ENCODE measurements at places on chromosomes 5 and 9.

DNA sequence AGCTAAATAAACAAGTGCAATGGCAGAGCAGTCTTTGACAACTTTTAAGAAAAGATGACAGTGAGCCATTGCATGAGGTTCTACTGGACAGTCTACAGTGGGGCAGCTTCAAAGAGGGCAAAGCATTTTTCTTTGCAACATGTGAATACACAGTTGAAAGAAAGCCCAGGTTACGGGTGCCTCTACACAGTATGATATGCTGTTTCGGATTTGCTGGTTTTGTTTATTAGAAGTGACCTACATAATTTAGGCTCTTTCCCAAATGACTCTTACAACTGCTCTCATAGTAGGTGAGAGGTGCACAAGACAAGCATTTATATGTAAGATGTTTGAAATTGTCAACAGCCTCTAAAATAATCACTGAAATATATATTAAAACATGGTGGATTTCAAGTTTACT, 62.4 kb downstream of the MEF2C start:
- no peak for DNase-seq

DNA sequence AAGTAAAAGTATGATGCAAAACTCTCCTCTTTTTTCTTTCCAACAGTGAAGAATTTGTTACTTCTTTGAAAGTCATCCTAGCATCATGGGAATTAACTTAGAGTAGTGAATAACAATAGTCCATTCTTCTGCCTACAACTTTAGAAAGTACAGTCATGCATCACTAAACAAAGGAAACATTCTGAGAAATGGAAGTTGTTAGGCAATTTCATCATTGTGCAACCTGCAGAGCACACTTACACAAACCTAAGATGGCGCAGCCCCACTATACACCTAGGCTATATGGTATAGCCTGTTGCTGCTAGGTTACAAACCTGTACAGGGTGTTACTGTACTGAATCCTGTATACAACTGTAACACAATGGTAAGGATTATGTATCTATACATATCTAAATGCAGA, 1209.3 kb upstream of the C9orf72 start:
- DNase-seq = no peak

- DNase-seq = no peak
Observed at GRCh38 chr5:115510145-115510645, 34.4 kb downstream of the FEM1C start.

DNA sequence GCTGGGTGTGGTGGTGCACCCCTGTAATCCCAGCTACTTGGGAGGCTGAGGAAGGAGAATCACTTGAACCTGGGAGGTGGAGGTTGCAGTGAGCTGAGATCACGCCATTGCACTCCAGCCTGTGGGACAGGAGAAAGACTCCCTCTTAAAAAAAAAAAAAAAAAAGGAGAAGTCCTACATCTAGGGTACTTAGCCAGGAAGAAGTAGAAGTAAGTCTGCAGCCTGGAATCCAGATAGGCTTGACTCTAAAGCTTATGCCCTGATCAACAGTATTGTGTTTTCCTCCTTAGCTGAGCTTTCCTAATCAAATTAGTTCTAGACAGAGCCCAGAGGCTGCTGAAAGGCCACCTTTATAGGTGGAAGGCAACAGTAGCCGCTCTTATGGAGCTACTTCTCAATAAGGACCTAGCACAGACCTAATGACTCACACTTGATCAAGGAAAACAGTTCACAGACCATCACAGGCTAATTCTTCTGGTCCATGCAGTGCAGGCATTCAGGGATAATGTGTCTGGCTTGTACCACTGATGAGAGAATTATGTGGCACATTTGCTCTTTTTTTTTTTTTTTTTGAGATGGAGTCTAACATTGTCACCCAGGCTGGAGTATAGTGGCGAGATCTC, 105.5 kb upstream of the KLF4 start:
- DNase-seq = no peak

DNA sequence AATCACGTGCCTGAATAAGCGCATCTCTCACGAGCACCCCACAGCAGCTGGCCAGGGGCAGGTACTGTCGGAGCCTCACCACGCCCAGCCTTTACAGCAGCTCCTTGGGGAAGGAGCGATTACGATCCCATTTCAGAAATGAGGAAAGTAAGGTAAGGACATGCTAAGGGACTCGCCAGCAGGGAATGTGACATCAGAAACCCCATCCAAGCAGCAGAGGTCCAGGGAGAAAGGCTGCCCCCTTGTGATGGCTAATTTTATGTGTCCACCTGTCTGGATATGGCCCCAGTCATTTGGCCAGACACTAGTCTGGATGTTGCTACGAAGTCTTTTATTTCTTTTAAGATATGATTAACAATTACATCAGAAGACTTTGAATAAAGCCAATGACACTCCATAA, 77.3 kb downstream of the UBE2QL1 start:
- DNase-seq = no peak

- no peak for DNase-seq
Observed at GRCh38 chr5:96763026-96763425, 44.7 kb downstream of the ERAP1 start.

- DNase-seq = no peak
Observed at GRCh38 chr5:129384736-129385135, 75.4 kb upstream of the ADAMTS19 start.

DNA sequence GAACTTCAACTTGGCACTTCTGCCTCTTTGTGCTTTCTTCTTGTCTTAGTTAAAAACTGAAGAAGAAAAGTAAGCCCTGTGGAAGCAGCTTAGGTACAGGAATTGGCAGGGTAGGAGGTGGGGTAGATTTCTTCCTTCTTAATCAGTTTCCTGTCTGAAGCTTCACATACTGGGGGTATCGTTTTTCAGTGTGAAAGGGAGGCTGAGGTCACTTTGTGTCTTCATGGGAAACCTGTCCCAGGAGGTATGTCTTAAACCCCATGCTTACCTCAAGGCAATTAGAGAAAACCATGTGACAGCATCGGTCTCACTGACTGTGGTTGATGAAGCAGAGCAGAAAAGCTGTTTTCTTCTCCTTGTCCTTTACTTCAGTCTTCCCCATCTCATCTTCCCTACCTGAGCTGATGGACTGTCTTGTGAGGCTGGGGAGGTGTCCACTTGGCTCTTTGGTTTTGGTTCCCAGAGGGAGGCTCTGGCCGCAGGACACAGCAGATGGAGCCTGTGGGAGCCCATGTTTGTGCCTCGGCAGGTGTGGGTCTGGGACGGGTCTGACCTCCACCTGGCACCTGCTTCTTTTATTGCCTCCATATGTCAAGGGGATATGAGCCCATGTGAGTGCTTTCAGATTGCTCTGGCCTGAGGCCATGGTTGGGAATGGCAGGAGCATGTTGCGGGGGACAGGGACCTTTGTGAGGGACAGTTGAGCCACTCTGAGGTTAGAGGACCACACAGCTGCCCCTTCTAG, 47.0 kb downstream of the SH3GL2 start:
- no peak for DNase-seq

DNA sequence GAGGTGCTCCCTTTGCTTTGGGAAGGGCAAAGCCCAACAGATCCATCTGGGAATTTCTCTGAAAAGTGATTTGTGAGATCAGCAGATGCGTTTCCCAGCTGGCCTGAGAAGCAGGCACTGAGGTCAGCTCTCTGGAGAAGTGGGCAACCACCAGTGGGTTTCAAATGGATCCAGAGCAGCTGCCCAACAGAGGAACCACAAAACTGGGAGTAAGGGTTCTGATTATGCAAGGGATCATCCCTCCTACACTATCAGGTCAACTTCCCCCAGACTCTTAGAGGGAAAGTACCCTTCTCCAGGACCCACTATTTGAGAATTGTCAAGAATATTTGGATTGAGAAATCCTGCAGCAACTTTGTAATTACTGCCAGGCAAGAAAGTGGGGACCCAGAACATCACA, 21.7 kb downstream of the CCL28 start:
- no peak for DNase-seq

DNA sequence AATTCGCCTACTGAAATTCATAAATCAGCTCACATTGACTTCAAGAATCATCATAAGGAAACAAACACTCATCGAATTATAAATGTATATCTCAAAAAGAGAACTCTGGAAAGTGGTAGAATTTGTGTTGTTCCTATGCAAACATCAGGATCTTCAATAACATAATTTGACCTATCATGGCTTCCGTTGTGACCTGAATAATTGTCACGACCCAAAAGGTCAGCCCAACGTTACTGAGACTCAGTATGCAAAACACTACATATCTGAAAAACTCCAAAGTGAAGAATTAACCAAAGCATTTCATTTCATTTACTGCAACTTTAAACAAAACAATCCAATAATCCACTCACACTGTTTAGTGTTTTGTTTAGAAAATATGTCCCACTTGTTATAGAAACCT, 1.2 kb downstream of the RAPGEF6 start:
- no peak for DNase-seq

DNA sequence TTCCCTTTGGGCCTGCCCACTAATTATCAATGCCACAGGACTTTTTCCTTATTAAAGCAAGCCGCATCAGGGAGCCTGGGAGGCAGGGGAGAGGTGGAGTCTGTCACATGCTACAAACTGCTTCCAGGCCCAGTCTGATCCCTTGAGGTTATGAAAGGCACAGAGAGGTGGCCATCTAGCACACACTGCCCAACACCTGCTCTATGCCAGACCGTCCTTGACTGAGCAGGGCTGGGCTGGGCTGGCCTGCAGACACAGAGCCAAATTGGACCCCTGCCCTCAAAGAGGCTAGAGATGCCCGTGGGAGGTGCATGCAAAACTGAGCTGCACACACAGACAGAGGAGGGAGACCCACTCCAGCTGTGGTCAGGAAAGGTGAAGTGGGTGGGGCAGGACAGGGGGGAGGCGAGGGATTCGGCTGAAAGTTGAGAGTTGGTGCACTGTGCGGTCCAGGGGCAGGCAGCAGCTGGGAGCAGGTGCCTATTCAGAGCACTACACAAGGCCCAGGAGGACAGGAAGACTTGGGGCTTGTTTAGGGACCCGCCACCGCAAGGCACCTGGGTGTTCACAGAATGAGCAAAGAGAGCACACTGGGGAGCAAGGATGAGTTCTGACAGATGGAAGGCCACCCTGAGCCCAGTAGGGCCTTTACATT, 36.4 kb upstream of the TCF7 start:
- DNase-seq = no peak

- DNase-seq = no peak
Observed at GRCh38 chr9:135992486-135993408, 31.6 kb upstream of the UBAC1 start.

DNA sequence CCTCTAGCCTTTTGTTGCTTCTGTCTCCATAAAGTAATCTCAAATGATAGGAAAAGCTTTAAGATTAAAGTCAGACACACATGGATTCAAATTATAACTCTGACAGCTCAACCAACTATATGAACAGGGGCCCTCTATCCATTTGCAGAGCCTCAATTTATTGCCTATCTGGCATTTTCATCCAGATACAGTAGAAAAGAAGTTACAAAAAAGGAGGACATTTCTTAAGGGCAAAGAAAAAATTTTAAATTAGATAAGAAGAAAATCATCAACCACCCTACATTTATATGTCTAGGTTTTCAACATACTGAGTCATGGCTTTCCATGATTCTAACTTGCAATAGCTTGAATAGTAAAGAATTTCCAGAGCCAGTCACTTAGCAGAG, 567.2 kb downstream of the CAAP1 start:
- DNase-seq = no peak

DNA sequence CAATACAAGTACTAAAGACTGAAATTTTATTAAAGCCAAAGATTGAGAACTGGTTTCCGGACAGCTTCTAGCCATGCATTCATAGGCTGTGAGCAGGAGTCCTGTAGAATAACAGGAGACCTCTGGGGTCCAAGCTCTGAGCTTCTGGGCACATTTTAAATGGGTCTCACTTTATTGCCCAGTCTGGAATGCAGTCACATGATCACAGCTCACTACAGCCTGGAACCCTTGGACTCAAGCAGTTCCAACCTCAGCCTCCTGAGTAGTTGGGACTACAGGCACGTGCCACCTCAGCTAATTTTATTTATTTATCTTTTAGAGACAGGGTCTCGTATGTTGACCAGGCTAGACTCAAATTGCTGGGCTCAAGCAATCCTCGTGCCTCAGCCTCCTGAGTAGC, 15.4 kb downstream of the CDKN2AIPNL start:
- DNase-seq = no peak

DNA sequence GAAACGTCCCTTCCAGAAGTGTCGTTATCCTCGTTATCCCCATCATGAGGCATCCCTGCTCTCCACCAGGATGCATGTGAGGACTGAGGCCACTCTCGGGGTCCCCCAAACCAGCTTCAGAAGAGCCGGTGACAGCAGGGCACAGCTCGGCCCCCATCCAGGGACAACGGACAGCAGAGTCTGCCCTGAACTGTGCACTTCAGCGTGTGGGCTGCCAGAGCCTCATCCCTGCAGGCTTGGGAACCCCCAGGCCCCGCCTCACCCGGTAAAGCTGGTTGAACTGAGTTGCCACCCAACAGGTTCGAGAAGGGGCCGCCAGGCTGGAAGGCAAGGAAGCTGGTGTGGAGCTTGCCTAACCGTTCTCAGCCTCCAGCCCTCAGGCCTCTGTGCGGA, 710 bp upstream of the CARD9 start:
- no peak for DNase-seq

DNA sequence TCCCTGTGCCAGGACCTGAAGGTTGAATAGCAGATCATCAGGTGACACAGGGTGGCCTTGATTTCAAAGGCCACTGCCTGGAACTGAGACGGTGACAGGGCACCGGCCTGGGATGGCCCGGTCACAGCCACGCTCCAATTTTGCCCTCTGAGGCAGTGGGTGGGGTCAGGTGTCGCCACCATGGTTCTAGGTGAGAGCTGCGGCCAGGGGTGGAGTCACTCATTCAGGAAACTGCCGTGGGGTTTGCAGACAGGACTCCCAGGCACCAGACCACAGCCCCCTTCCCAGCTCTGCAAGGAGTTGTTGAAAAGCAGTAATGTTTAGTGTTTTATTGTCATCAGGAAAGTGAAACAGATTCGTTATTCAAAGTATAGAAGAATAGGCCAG, 17.3 kb upstream of the RNU6ATAC start:
- no peak for DNase-seq

- no peak for DNase-seq
Observed at GRCh38 chr9:4760122-4760521, 19.1 kb upstream of the AK3 start.

DNA sequence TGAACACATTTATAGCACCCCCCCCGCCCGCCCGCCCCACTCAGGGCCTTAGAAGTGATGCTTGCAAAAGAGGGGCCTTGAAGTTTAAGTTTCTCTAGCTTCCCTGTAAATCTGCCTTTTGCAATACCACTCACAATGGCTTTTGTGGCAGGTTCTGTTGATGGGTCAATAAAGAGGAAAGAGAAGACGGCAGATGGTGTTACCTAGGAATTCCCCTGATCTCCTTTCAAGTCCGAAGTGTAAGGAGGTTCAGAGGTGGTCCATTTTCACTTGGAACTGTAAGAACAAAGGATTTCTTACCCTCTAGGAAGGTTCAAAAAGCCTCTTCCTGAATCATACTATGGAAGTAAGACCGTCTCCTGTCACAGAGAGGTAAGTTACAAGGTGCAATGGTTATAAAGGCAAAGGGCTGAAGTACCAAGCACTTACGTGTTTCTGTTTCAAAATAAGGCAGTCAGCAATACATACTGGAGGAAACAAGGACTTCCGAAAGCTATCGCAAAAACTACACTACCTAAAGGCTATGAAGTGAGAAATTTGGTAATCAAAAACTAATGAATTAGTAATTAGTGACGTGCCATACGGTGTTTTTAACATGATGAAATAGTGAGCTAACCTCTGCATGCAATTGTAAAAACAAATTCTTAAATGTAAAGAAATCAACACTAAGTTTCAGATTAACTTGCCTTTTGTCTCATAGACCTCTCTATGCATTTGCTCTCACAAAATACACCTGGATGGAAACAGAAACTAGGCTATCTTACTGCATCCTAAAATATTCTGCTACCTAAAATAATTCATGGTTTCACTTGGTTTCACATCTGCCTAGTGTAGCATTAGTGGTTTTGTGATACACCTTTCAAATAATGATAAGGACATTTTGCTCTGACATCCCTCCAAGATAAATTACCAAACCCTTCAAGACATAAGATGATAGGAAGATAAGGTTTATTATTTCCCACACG, 589.4 kb upstream of the FAM174A start:
- DNase-seq = no peak

Data from SIG-M5 (cell line).